Liver (tissue), 10 donors: ENCODE measurements at places on chromosomes 7 and 10. TPM values are rescaled to one million over a fixed set of nuclear protein-coding genes. Genes with fewer than 3 reads are reported as not detected.

DNA sequence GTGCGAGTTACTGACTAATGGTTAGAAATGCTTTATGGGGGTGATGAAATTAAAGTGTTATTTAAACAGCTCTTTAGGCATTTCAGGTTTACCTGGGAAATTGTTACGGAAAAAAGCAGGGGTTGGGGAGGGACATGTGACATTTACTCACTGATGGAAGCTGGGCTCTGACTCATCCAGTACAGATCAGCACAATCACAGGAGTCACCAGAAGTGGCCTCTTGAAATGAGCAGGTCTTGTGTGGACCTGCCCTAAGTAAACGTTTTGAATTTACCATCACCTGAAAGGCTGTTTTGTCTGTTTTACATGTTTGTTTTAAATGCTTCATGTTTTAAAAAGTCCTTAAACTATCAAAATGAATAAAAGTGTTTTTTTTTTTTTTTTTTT is 2.3 kb downstream of the GLRX3 start:
- H3K36me3 ChIP-seq, result no peaks in the 10 kb centered on the region
- no peak overlapping the region for H3K27ac ChIP-seq
- no peak for DNase-seq
- no peak overlapping the region for H3K4me3 ChIP-seq

GRCh38 chr10:8563478-8563877 is 509.0 kb downstream of the GATA3 start:
- no peak for DNase-seq
- no peak overlapping the region for H3K4me3 ChIP-seq
- no peak overlapping the region for H3K27ac ChIP-seq
- H3K4me1 ChIP-seq, result no peaks in the 10 kb centered on the region
- H3K27me3 ChIP-seq, result no peaks in the 10 kb centered on the region
- H3K36me3 ChIP-seq, result no peaks in the 10 kb centered on the region

- no peaks in the 10 kb centered on the region for H3K36me3 ChIP-seq
- DNase-seq, result no peak
- no peak overlapping the region for H3K4me3 ChIP-seq
- peaks cover 6% of the 10 kb centered on the region for H3K27me3 ChIP-seq
Measured at GRCh38 chr10:22481687-22482539, 136.6 kb downstream of the SPAG6 start.

GRCh38 chr10:62658516-62658915 is 146.0 kb upstream of the ADO start:
- H3K4me1 ChIP-seq, result no peaks in the 10 kb centered on the region
- no peaks in the 10 kb centered on the region for H3K27me3 ChIP-seq
- DNase-seq, result no peak
- no peaks in the 10 kb centered on the region for H3K36me3 ChIP-seq

DNA sequence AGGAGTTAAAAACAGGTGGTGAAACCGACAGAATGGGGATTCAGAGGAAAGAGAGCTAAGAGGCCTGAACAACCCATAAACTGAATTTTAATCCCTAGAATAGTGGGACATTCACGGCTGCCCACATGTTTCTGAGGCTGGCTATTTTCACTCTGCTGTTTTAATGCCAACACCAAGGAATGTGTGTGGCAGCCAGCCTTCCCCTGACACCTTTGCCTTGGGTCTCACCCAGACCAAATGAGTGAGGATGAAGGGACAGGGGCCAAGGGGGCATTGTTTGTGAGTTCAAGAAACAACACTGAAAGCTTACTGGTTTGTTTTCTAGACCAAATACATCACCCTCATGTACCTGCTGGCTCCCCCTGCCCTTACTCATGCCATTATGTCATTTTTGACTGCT is 164.3 kb downstream of the JAZF1 start:
- H3K4me3 ChIP-seq, result no peak overlapping the region
- H3K27me3 ChIP-seq, result no peaks in the 10 kb centered on the region
- DNase-seq, result no peak
- no peaks in the 10 kb centered on the region for H3K36me3 ChIP-seq
- H3K4me1 ChIP-seq, result no peaks in the 10 kb centered on the region

DNA sequence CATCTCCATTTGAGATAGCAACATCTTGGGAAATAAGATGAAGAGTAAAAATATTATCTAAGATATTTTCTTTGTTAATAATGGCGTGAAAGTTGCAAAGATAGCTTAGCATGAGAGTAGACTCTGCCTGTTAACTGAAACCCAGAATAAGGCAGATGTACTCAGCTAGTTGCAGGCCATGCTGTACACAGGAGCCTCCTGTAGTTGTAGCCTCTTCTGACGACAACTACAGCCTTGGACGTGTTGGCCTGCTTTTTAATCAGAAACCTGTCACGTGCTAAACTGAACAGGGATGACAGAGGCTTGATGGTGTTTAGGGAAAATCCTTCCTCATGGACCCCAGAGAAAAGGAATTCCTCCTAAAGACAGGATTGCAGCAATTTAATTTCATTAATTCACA is 155.1 kb upstream of the TMEM229A start:
- H3K4me3 ChIP-seq, result no peak overlapping the region
- H3K36me3 ChIP-seq, result no peaks in the 10 kb centered on the region
- H3K4me1 ChIP-seq, result no peaks in the 10 kb centered on the region
- no peak overlapping the region for H3K27ac ChIP-seq
- DNase-seq, result no peak

GRCh38 chr7:125661-126060 is 66.7 kb upstream of the FAM20C start:
- peaks cover under 1% of the 10 kb centered on the region for H3K4me1 ChIP-seq
- no peak for DNase-seq
- H3K27me3 ChIP-seq, result no peaks in the 10 kb centered on the region
- H3K4me3 ChIP-seq, result no peak overlapping the region
- no peaks in the 10 kb centered on the region for H3K36me3 ChIP-seq
- H3K27ac ChIP-seq, result no peak overlapping the region

GRCh38 chr10:119651514-119652360 is 557 bp downstream of the BAG3 start:
- no peaks in the 10 kb centered on the region for H3K27me3 ChIP-seq
- no peaks in the 10 kb centered on the region for H3K36me3 ChIP-seq
- peak overlapping the region; percentile 99 for H3K27ac ChIP-seq

DNA sequence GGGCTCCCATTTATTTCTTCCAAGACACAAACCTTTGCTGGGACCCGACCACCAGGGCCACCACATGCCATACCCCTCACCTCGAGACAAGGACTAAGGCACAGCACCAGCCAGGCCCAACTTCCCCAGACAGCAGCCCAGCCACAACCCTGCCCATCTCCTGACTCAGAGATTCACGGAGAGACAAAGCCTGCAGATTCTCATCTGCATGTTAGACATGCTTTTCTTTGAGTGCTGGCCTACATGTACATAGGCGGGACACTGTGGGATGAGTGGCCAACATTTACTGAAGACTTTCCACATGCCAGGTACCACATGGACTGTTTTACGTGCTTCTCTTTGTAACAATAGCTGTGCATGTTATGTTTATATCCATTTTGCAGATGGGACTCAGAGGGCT is 221.3 kb upstream of the ZMIZ1 start:
- no peaks in the 10 kb centered on the region for H3K36me3 ChIP-seq
- no peak overlapping the region for H3K4me3 ChIP-seq
- no peak for DNase-seq
- H3K4me1 ChIP-seq, result no peaks in the 10 kb centered on the region
- no peaks in the 10 kb centered on the region for H3K27me3 ChIP-seq

DNA sequence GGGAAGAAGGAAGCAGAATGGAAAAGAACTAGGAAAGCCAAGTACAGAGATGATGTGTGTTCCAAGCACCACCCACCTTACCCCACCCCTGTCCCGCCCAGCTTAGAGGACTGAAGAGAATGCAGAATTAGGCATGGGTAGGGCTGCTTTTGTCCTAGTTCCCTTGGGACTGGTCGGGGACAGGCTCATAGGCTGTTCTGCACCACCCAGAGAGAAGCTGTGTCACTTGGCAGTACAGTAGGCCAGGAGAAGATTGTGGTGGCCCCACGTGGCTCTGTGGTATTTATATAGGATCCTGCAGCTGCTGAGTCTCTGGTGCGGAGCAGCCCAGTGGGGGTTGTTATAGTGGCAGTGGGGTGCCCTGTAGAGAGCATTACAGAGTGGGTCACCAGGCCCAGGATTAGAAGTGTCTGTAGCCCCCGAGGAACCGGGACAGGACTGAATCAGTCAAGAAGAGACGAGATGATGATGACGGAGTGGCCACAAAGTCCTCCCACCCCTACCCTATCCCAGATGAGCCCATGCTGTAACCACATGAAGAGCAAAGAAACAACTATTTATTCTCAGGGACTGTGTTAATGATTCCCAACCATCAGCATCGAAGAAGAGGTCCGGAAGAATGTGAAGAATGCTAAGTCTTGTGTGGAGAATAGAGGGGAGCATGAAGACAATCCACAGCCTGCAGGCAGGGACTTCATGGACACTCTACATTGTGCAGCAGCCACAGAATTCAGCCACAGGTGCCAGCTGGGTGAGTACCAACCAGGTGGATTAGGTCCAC is 88.9 kb downstream of the C1GALT1 start:
- H3K4me1 ChIP-seq, result no peaks in the 10 kb centered on the region
- DNase-seq, result no peak
- no peaks in the 10 kb centered on the region for H3K27me3 ChIP-seq
- H3K4me3 ChIP-seq, result no peak overlapping the region
- no peaks in the 10 kb centered on the region for H3K36me3 ChIP-seq
- H3K27ac ChIP-seq, result no peak overlapping the region

DNA sequence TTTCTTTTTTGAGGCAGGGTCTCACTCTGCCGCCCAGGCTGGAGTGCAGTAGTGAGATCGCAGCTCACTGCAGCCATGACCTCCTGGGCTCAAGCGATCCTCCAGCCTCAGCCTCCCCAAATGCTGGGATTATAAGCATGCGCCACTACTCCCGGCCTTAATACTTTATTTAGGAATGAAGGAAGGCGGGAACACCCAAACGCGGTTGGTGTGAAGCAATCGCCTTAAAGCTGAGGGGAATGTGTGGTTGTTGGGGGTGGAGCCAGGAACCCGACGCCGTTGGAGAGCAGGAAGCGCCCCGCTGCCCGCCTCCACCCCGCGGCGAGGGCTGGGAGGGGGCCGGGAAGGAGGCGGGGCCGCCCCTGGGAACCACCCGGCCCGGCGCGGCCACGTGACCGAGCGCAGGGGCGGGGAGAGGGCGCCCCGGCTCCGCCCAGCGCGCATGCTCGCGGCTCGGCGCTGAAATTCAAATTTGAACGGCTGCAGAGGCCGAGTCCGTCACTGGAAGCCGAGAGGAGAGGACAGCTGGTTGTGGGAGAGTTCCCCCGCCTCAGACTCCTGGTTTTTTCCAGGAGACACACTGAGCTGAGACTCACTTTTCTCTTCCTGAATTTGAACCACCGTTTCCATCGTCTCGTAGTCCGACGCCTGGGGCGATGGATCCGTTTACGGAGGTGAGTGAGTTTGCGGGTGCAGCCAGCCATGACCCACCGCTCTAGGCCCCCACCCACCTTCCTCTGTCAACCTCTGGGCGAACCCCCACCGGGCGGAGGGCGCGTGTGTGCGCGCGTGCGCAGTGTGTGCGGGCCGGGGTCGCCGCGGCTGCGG is at the start of gene ANLN:
TSS of gene ANLN (plus strand) at position 492 of the 828 bp plus-strand sequence. CDS start at position 657, 165 bp downstream.
- H3K27ac ChIP-seq, result peak within 1 kb of the TSS; percentile 51
- DNase-seq, result peak; percentile 94
- no peaks in the 10 kb centered on the region for H3K27me3 ChIP-seq
- no peaks in the 10 kb centered on the region for H3K36me3 ChIP-seq

DNA sequence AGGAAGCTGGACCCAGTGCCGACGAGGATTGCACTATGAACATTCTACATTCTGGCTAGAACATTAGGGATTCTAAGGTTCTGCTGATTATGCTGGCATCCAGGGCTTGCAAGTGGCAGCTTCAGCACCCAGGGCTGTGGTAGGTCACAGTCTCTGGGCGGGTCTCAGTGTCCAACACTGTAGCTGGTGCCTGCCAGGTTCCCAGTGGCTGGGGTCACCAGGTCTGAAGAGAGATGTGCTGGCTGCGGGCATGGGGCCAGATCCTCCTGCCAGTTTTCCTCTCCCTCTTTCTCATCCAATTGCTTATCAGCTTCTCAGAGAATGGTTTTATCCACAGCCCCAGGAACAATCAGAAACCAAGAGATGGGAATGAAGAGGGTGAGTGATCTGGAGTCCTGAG is at the start of gene PTTG1IP2:
TSS of gene PTTG1IP2 (plus strand) at position 86 of the 400 bp plus-strand sequence. CDS start at position 234, 148 bp downstream.
- no peak within 1 kb of the TSS for H3K27ac ChIP-seq
- H3K36me3 ChIP-seq, result no peaks in the 10 kb centered on the region
- no peak for DNase-seq
- H3K27me3 ChIP-seq, result no peaks in the 10 kb centered on the region

- no peaks in the 10 kb centered on the region for H3K36me3 ChIP-seq
- H3K27me3 ChIP-seq, result no peaks in the 10 kb centered on the region
- peaks cover 3% of the 10 kb centered on the region for H3K4me1 ChIP-seq
- no peak overlapping the region for H3K4me3 ChIP-seq
- DNase-seq, result no peak
- no peak overlapping the region for H3K27ac ChIP-seq
Measured at GRCh38 chr7:120583899-120584586, 273.9 kb downstream of the TSPAN12 start.

- H3K27me3 ChIP-seq, result no peaks in the 10 kb centered on the region
- H3K36me3 ChIP-seq, result no peaks in the 10 kb centered on the region
- no peaks in the 10 kb centered on the region for H3K4me1 ChIP-seq
- no peak overlapping the region for H3K27ac ChIP-seq
- no peak overlapping the region for H3K4me3 ChIP-seq
- no peak for DNase-seq
Measured at GRCh38 chr10:1652151-1652550, 85.2 kb downstream of the ADARB2 start.

- H3K4me3 ChIP-seq, result no peak overlapping the region
Measured at GRCh38 chr7:92546856-92547497, 18.4 kb downstream of the RBM48 start.

GRCh38 chr10:116014871-116015582 is 258.0 kb downstream of the GFRA1 start:
- no peak overlapping the region for H3K27ac ChIP-seq
- H3K4me3 ChIP-seq, result no peak overlapping the region
- no peaks in the 10 kb centered on the region for H3K27me3 ChIP-seq
- no peak for DNase-seq
- no peaks in the 10 kb centered on the region for H3K4me1 ChIP-seq
- H3K36me3 ChIP-seq, result no peaks in the 10 kb centered on the region

Gene ZNF503
- total RNA-seq, result 2.3 TPM

Gene AKR1D1
- 19.5 TPM for total RNA-seq

Gene PAPOLB
- 0.08 TPM for total RNA-seq

Gene ATG9B
- not detected for total RNA-seq

Gene TMEM270
- not detected for total RNA-seq

Gene CDK1
- total RNA-seq, result 73.5 TPM

Gene SLC26A5
- 0.67 TPM for total RNA-seq

Gene ANKRD16
- 3.6 TPM for total RNA-seq

Gene IL15RA
- total RNA-seq, result 6.6 TPM

Gene LBX1
- not detected for total RNA-seq
